CD14-positive monocyte (primary cell): ENCODE measurements at places on chromosomes 7 and 10. TPM values are rescaled to one million over a fixed set of nuclear protein-coding genes. Genes with fewer than 3 reads are reported as not detected.

DNA sequence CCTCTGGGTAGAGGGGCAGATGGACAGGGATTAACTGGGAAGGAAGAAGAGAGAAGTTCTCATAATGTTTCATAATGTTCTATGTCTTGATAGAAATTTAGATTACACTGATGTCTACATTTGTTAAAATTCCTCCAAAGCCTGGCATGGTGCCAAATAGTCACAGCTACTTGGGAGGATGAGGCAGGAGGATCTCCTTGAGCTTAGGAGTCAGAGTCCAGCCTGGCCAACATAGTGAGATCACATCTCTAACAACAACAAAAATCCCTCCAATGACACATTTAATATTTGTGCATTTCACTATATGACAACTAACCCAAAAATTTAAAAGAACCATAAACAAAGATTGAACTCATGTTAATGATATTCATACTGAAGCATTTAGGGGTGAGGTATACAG, 33.0 kb upstream of the PPP1R3C start:
- DNase-seq = no peak

- DNase-seq = no peak
Observed at GRCh38 chr10:61503051-61503450, 49.9 kb upstream of the TMEM26 start.

The AFAP1L2 gene
- polyA plus RNA-seq = 0.43 TPM

DNA sequence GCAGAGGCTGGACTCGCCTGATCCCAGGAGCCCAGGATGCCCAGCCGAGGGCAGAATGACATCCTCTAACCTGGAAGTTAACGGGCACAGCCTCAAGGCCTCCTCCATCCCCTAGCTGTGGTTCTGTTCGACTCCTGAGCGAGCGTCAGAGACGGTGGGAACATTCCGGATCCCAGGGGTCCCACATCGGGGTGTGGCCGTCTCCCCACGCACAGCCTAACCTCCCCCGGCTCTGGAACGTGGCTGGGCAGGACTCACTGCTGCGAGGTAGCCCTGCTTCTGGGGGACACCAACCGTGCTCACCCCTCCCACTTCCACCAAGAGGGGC, 8.4 kb downstream of the FOXL3 start:
- DNase-seq = no peak

DNA sequence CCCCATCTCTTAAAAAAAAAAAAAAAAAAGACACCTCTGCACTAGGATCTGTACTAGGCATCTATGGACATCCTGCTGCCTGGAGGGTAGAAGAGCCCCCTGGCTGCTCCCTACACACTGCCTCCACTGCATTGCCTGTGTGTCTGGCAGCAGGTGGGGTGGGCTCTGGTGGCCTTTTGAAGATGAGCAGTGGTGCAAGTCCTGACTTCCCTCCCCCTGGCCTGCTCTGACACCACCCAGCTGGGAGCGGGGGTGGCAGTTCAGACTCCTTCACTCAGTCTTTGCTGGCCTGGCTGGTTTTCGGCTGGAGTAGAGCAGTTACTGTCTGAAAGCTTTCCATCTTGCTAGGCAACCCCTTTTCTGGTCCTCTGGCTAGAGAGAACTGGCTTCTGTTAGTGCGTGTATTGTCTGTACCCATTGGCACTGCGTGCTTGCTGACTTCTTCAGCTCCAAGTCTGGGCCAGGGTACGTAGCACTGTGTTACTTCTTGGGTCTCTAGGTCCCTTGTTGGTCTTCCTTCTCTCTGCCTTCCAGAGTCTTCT, 17.6 kb downstream of the C10orf62 start:
- no peak for DNase-seq

GRCh38 chr7:135265637-135266036, 32.0 kb downstream of the STRA8 start:
- DNase-seq = no peak

DNA sequence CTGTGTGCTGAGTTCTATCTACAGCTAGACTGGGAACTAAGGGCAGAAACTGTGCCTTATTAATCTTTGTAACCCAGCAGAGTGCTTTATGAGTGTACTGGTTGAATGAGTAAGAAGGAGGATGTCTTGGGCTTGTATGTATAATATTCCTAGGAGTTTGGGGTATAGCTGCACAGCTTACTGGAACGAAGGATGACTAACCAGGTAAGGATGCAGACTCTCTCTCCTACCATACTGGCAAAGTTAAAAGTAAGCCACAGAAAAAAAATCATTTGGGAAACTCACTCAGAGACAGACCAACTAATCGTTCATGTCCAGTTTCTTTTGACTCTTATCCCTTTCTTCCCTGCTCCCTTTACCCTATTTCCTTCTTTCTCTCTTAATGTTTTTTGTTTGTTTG, 1.4 kb upstream of the DHTKD1 start:
- DNase-seq = no peak

DNA sequence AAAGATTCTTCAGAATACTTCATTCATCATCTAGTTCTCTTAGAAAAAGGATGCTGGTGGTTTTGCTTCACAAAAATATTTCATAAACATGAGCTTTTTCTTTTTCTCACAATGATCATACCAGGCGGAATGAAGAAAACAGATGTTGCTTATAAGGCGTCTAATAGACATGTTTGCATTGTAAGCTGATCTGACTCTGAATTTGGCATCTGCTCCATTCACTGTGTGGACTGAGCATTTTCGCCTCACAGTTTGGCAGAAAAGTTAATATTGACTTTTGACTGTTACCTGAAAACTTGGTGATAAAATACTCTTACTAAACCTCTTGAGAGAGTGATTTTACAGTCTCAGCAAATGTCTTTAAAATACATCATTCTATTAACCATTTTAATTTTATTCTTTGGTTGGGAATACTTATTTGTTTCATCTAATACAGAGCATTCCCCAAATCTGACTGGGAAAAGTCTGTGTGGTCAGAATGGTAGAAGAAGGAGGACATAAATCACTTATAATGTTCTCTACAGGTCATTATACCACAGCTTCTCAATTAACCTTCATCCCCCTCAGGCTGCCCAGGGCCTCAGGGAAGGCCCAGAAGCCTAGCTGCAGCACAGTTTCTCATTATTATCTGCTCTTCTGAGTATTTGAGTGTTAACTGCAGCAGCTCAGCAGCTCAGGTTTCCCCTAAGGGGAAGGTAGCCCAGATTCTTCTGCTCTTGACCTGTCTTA, 121.6 kb upstream of the KAT6B start:
- no peak for DNase-seq

DNA sequence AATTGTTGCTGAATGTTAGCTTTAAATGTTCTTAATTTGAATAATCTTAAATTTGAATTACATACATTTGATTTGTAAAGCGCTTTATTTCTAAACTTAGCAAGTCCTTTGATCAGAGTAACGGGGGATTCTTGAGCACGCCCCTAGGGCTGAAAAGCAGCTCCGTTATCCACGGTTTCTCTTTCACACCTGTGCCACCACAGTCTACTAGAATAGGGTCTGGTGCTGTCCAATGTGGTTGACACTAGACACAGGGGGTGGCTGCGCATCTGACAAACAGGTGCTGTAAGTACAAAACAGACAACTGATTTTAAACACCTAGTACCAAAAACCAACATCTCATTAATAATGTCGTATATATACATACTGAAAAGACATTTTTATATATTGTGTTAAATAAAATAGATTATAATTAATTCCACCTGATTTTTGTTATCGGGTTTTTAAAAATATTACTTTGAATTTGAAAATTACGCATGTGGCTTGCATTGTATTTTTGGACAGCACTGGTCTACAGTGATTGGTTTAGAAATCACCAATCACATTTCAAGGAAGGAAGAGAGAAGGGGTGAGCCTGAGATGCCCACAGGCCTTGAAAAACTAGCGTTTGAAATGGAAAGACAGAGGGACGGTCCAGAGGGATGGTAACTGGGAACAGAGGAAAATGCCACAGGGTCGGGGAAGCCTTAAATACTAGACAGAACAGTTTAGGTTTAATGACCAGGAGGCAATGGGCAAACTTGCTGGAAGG, 7.3 kb downstream of the SEPHS1 start:
- no peak for DNase-seq

The VPS37D gene
- polyA plus RNA-seq = not detected

DNA sequence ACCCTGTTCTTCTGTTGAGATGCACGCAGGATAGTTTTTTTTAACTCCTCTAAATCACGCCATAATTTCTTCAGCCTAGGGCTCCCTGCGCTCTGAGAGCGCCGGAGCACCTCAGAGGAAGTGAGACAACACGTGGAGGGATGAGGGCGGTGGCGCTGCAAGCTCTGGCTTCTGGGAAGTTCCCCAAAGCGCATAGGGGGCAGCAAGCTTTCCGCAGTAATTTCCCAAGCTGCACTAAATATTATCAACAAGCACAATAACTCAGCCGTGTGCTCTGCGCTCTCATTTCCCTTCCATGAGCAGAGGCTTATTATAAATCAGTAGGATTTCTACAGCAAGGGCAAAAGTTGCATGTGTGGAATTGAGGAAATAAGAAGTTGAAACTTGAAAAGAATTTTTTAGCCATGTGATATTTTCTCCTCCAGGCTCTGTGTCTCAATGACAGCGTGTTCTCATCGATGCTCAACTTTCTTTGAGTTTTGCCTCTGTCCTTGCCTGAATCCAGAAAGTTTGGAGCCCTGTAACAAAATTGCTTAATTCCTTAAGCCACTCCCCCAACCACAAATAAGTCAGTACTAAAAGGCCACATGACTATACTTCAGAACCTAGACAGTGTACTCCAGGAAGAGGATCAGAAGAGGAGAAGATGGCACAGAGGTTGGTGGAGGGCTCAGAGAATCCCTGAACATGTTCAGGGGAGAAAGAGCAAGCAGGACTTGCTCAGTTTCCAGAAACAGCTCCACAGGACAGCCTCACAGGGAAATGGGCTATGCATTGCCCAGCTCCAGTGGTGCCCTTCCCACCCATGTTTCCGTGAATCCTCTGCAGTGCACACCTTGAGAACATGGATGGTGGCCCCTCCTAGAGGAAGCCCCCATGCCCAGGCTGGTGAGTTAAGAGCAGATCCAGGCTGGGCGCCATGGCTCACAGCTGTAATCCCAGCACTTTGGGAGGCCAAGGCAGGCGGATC, 221.5 kb upstream of the GHITM start:
- DNase-seq = peak; percentile 21

DNA sequence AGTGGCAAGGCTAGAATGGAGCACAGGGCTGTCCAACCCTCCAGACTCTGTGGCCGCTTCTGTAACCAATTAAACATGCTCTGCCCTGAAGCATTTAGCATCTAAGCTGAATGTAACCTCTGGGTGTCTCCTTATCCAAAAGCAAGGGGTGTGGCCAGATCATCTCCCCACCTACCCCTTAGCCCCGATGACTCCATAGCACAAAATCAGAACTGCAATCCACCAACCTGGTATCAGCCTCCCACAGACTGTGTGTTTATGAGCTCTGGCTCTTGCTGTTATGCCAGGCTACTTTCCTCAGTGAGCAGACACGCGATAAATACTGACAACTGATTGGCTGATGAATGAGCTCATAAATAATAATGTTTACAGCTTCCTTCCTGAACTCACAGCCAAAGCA, 3.2 kb downstream of the FRMD4A start:
- DNase-seq = no peak

The PRLHR gene
- not detected for polyA plus RNA-seq

DNA sequence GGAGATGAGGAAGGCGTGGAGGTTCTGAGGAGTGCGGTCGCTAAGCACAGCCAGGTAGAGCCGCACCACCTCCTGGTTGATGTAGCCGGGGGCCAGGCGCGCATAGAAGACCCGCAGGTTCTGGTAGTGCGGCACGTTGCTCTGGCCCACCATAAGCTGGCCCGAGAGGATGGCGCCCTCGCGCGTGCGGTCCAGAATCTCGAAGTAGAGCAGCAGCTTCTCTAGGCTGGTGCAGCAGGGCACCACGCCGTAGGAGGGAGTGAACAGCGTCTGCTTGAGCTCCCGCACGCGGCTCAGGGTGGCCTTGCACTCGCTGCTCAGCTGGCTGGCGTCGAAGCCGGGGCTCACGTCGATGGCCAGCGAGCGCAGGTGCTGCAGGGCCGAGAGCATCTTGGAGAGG, 77.8 kb upstream of the TNRC18 start:
- DNase-seq = no peak

The BTRC gene
- polyA plus RNA-seq = 1.1 and 3.1 TPM in 2 replicates

DNA sequence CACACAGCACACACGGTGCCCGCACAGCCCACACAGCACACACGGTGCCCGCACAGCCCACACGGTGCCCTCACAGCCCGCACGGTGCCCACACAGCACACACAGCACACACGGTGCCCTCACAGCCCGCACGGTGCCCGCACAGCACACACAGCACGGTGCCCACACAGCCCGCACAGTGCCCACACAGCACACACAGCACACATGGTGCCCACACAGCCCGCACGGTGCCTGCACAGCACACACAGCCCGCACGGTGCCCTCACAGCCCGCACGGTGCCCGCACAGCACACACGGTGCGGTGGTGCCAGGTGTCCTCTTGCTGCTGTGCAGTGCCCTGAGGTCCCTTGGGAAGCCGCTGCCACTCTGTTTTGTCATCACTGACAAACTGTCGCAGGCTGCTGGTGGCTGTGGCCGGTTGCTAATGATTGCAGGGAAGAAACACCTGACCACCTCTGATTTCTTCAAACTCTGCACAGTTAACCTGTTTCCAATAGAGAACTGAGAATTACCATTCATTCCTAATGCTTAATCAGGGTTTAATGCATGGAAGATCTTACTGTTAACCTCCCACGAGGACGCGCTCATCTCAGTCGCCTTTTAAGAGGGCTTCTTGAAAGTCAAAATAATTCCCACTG, 66.9 kb downstream of the GLRX3 start:
- DNase-seq = no peak

GRCh38 chr7:47757921-47758411, 176.1 kb upstream of the TNS3 start:
- no peak for DNase-seq

The MPP7 gene
- 8.6 and 17.3 TPM in 2 replicates for polyA plus RNA-seq

DNA sequence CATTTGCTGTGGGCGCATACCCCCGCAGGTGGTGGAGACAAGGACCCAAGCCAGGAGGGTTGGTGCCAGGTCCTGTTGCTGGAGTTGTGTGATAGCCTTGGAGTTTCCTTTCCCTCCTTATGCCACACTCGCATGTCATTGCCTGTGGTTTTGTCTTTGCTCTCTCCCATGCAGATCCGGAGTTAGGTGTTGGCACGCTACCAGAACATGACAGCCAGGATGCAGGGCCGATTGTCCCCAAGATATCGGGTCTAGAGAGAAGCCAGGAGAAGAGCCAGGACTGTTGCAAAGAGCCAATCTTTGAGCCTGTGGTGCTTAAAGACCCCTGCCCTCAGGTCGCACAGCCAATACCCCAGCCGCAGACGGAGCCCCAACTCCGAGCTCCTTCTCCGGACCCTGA, 369.2 kb upstream of the GALNT17 start:
- no peak for DNase-seq

GRCh38 chr10:46309511-46310142, 22.8 kb downstream of the ANTXRL start:
- no peak for DNase-seq

DNA sequence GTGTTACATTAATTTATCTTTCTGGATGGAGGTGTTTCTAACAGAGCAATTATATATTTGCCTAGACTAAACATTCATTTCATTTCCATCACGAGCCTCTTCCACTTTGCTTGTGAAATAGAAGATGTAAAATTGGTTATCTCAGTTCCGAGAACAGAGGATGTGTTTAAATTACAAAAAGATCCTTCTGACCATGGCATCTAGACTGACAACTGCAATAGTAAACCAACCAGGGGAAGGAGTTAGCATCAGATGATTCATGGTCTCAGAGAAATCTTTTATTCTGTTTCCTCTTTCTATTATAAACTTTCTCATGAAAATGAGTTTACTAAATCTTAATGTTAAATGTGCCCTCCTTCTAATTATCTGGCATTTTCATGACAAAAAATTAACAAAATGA, 149.8 kb upstream of the WDR11 start:
- no peak for DNase-seq

The POMZP3 gene
- polyA plus RNA-seq = 1.1 TPM

GRCh38 chr7:107394276-107394675, 75.6 kb upstream of the GPR22 start:
- no peak for DNase-seq
